ENCODE measurements at places on chromosomes 7 and 10.

DNA sequence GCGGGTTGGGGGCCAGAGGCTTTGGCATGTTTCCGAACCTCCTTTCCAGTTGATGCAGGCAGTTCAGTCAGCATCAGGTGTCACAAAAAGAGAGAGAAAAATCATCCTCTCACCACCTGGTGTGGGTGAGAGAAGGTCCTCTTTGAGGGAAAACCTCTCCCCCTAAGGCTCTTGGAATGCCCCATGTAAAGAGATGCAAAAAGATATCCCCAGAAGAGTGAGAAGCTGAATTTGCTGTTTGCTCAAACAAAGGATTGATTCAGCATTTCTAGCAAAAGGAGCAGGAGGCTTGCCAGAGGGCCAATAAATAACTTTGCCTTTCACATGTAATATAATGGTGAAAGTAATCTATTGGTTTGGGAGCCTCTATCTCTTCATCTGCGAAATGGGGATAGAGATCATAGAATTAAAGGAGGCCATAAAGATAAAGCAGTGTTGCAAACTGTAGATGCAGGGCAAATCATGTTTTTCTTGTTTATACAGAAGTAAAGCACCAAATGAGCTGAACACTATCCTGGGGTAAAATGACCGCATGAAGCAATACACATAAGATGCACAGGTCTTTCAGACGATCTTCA is 425.9 kb downstream of the LRMDA start:
- no peak for DNase-seq

DNA sequence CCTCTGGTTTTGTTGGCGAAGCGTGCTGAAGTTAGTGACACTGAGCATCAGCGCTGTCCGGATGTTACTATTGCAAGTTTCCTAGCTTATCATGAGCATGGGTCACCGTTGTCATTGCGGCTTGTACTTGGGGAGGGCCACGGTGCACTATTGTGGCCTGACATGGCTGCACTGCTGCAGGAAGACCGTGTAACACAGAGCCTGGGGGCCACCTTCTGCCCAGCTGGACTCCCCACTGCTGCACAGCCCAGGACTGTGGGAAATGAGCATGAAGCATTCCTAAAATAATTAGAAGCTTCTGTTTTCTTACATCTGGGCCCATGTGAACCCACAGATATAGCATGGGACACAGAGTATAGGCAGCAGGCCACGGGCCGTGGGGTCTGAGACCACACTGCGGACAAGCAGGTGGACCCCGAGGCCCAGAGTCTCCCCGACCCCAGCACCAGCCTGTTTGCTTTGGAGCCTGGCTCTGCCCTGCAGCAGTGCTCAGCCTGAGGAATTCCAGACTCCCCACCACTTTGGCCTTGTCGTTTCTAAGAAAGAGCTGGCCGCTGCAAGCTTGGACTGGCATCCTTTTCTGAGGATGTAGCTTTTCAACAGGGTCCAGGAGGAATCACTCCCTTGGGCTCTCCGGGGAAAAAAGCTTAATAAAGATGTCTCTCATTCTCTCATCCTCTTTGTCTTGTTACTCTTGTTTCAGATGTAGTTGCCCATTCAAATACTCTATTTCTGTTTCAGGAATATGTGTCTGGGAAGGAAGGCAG is 179.2 kb downstream of the CCDC3 start:
- DNase-seq: no peak

DNA sequence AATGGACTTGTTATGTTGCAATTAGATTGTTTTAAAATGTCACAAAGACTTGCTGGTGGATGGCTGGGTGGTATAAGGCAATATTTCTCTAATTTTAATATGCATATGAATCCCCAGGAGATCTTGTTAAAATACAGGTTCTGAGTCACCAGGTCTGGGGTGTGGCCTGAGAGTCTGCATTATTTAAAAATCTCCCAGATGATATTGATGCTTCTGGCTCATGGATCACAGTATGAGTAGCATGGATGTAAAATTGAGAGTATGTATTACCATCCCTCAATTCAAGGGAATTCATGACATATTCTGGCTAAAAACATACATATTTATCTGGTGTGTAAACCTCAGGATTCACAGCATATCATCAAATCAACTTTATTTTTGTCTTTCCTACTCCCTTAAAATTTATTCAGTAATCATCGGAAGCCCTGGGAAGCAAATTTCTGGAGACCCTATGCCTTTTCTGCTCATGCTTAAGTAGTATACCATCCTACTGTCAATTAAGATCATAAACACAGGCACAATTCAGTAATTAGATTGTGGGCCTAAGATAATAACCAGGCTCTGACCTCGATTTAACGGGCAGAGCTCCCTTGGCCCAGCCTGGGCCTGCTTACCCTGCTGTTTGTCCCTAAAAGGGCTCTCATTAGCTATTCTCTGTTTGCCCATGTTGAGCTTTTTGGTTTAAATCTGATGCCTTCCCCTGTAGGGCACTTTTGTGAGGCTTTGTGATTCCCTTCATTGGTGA is 29.6 kb upstream of the ICA1 start:
- no peak for DNase-seq

DNA sequence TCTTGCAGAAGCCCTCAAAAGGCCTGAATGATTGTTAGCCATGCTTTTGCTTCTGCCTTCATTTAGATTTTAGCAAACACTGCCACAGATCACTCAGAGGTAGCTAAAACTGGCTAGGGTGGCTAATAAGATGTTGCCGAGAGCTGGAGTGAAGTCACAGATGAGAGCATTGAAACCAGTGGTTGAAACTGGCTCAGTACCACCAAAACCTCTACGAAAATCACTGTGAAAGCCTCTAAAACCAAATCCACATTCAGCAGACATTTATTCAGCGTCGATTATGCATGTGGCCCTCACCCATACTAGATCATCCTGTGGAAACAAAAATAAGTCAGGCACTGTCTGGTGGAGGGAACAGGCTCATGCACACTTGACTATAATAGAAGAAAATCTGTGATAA is 50.8 kb downstream of the PIK3CG start:
- DNase-seq: no peak

DNA sequence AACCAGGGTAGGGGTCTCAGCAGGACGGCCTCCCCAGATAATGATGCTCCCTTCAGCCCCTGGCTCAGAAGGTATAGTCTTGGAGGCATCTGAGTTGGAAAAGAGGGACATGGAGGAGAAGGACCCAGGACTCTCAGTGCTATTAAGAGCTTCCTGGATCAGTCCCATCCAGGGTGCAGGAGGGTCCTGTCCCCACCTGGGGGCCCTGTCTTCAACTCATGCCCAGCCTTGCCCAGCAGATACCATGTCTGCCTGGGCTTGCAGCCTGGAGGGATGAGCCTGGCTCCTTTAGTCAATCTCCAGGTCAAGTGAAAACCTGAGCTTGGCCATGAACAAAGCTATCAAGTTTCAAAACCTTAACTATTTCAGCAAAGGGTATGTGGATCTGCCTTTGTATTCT is 67.6 kb downstream of the PRTFDC1 start:
- no peak for DNase-seq

GRCh38 chr10:1133495-1134045 is 77.4 kb downstream of the WDR37 start:
- no peak for DNase-seq

DNA sequence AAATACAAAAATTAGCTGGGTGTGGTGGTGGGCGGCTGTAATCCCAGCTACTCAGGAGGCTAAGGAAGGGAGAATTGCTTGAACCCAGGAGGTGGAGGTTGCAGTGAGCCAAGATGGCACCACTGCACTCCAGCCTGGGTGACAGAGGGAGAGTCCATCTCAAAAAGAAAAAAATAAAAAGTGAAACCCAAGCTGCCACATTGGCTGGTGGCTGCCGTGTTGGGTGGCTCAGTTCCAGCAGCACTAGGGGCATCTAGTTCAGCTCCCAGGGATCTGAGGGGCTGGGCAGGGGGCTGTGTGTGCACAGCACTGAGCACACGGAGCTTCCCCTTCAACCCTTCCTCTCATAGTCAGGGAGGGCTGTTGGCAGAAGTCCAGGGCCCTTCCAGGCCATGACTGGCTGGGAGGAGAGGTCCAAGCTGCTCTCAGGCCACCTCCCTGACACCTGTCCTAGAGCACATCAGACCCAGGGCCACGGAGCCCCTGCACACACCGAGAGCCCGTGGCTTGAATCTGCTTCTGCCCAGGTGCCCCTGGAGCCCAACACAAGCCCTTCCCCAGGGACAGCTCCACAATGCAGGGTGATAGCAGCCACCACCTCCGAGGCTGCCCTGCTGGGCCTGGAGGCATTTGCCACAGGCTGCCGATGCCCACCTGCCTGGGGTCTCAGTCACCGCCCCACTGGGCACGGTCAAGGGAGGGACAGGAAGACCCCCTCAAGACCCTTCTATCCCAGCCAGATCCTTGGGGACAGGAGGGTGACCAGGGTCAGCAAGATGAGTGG is 47.3 kb downstream of the YKT6 start:
- no peak for DNase-seq

- DNase-seq: peak; percentile 14
These were observed 17.4 kb downstream of the TRIM8 start for GRCh38 chr10:102661658-102662028.

- peak; percentile 25 for DNase-seq
These were observed 606.0 kb downstream of the ARL4A start for GRCh38 chr7:13293264-13294002.

- peak; percentile 72 for DNase-seq
These were observed 225.2 kb upstream of the PRSS58 start for GRCh38 chr7:142482891-142483658.

- peak; percentile 48 for DNase-seq
These were observed 7.4 kb upstream of the VIM start for GRCh38 chr10:17220652-17221100.

- DNase-seq: peak; percentile 66
These were observed 6.5 kb upstream of the C10orf105 start for GRCh38 chr10:71725998-71726579.

Data from GM23248 (cell line).